Brain microvascular endothelial cell (primary cell): ENCODE measurements at places on chromosomes 7 and 10.

GRCh38 chr10:12849319-12850181 is 152.0 kb downstream of the CCDC3 start:
- DNase-seq = no peak

- peak; percentile 91 for DNase-seq
Observed at GRCh38 chr10:51389415-51390321, 309.7 kb downstream of the CSTF2T start.

DNA sequence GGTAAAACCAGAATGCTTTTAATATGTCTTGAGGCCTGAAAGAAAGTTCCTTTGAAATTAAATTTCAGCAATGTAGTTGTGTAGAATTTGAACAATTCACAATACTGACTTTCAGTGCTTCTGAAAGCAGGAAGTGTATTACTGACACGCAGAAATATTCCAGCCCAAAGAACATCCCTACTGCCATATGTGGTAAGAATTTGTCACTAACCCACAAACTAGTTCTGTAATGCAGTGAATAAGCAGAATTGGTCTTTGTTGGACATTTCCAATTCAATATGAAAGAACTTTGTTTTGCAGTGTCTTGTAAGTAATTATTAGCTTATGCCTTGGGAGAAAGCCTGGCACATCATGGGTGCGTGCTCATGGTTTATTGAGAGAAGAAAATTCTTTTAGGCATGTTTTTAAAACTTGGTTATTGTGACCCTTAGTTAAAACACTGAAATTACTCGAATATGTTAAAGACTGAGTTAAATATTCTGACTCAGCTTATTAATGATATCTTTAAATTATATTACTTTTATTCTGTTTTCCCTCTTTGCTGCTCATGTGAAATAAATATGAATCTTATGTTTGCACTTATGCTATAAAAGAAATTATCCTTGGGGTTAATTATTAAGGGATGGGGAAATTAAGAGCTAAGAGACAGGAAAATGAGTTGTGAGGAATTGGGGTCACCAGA is 33.4 kb downstream of the PTPN12 start:
- peak; percentile 52 for DNase-seq

- DNase-seq = peak; percentile 59
Observed at GRCh38 chr10:28054228-28054860, 55.5 kb upstream of the ODAD2 start.

GRCh38 chr7:40674316-40674715 is 539.5 kb downstream of the SUGCT start:
- peak; percentile 24 for DNase-seq

- DNase-seq = peak; percentile 85
Observed at GRCh38 chr7:151080522-151081169, at the start of gene FASTK. Gene FASTK, minus strand, starts transcription at chr7:151080809. Its CDS starts 43 bp downstream, at chr7:151080766.
